DMS79 (cell line): ENCODE measurements at places on chromosomes 4 and X.
A peak's percentile ranks its signal among the peaks of the same experiment; 100 is the strongest.

- no peak for DNase-seq
These were observed 69.9 kb downstream of the ARHGAP10 start for GRCh38 chr4:147801820-147802219.

GRCh38 chr4:25563071-25563564 lies 92.5 kb upstream of the SLC34A2 start:
- peak; percentile 40 for DNase-seq

- DNase-seq: no peak
These were observed 260.6 kb upstream of the DIAPH2 start for GRCh38 chrX:96424007-96424406.

DNA sequence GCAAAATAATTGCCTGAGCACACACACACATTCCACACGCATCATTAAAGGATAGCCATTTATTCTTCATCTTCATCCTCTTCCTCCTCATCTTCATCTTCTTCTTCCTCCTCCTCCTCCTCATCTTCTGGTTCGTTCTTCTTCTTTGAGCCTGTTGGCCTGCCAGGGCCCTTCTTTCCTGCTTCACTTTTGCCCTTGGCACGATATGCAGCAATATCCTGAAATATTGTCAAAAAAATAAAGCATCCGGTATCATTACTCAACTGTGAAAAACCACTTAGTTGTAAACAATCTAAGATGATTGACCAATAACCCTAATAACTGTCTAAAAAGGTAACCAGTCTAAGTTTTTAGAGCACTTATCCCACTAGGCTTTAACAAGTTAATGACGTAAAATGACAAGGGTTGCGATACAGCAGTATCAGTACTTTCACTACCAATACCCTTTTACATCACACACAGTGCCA lies 2.1 kb downstream of the HMGB2 start:
- no peak for DNase-seq

DNA sequence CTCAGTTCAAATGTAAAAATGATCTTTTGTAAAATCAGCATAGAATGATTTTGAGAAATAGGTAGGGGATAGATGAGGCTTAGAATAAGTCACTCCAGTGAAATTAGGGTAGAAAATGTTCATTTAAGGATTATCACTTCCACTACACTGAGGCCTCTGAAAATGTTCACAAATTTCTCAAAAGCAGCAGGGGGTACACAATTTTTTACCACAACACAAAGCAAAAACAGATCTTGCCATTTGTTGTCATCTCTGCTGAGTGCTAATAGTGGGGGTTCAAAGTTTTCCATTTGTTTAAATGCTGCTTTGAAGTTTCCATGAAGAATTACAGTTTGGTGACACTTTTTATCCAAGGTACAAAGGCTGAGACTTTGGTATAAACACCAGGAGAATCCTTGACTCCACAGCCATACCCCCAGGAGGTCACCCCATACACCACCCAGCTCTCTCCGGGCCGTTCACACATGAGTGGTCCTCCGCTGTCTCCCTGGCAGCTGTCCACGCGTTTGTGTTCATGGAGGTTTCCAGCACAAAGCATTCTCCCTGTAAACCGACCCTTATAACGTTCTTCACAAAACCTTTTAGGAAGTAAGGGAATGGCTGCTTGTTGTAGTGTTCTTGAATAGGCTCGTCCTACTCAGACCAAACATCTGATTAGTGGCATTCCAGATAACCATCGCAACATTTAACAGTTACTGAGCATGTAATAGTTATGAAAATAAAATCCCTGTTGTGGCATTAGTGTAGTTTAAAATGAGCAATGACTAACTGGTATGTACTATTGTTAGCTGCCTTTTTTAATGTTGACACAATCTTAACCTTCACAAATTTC lies 71.0 kb downstream of the PRSS12 start:
- DNase-seq: peak; percentile 10

DNA sequence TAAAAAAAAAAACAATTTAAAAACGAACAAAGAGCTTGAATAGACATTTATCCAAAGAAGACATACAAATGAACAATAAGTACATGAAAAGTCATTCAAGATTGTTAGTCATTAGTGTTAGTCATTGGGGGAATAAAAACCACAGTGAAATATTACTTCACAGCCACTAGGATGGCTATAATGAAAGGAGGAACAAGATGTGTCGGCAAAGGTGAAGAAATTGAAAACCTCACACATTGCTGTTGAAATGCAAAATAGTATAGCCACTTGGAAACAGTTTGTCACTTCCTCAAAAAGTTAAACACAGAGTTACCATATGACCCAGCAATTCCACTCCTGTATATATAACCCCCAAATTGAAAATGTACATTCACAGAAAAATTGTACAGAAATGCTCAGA lies 45.2 kb upstream of the SLC39A8 start:
- no peak for DNase-seq

DNA sequence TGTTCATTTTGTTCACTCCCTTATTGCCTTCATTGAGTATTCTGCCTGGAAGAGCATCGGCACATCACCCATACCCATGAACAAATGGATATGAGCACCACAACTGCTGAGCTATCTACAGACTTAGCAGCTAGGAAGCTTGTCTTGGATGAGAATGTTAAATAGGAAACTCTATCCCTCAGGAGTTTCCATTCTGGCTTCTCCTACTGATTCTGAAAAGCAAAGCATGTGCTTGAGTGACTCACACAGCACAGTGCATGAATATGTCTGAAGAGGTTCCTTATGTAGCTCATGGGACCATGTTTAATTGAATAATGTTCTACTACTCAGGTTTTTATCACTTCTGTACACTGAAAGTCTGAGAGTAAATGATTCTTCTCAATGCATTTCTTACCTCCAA lies 57.3 kb upstream of the MXRA5 start:
- no peak for DNase-seq

DNA sequence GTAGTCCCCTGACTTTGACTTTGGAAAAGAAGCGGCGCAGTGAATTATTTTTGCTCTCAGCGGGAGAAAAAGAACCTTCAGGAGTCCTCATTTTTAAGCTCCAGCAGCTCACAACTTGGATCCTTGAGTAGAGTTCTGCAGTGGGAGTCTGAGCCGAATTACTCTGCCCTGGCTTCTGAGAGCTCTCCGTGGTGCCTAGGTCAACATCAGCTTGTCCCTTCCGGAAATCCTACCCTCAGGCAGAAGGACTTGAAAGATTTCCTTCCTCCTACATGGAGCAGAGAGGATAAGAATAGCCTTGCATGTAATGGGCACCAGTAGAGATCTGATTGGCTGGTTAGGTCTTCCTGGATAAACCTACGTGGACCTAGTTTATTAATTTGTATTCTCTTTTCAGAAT lies 549.7 kb upstream of the TENM3 start:
- DNase-seq: no peak

- DNase-seq: no peak
These were observed 14.3 kb upstream of the TMEM271 start for GRCh38 chr4:590313-590841.

DNA sequence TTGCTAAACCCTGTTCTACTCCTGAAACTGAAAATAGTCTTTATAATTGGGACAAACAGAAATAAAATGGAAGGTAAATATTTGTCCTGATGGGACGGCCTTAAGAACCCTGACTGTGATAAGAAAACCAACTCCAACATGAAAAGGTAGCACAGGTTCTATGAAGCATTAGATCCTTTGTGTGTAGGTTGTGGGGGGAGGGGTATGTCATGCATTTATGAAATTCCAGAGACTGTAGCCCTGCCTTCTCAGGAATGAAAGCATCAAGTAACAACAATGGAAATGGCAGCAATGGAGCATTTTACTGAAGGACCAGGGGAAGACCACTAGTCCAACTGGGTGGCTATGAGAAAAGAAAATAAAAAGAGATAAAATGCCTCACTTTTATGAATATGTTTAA lies 23.9 kb downstream of the CXXC4 start:
- no peak for DNase-seq

DNA sequence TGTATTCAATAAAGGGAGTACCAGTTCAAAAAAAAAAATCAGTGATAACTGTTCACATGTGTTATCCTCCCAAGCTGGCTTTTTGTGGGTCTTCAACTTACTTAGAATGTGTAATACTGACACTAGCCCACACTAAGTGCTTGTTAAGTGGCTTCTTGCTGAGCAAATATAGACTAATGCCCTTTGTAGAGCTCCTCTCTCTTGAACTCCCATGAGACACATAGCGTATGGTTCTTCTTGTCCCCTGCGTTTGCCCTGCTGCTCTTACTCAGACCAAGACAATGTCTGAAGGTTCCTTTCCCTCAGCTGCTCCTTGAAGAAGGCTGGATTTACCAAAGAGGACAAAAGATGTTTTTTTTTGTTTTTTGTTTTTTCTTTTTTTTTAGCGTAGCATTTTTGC lies 110.9 kb downstream of the FRAS1 start:
- DNase-seq: peak; percentile 71

GRCh38 chr4:80382090-80382832 lies 46.7 kb downstream of the CFAP299 start:
- DNase-seq: no peak

DNA sequence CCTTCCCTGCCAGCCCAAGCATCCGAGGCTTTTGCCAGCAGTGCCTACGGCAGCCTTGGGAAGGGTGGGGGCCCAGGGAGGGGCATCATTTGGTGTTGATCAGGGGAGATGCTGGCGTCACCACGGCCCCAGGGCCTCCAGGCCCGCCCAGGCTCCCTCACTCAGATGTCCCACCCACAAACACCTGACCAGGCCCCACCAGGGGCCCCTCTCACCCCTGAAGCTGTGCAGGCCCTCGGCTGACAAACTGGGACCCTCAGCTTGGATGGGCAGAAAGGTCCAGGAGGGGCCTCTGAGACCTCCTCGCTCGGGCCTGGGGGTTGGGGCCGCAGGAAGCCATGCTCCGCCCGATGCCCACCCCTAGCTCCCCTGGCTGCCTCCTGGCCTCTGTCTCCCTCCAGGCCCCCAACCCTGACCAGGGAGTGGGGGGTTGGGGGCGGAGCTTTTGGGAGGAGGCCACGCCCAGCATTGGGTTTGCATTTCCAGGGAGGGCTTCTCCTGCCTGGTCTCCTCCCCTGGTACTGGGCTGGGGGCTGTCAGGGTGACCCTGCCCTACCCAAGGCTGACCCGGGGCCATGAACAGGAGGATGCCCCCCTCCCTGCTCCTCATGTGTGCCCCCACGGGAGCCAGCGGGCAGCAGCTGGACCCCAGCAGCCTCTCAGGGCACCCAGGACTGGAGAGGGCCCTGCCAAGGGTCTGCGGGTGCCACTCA lies 33.4 kb upstream of the SPON2 start:
- no peak for DNase-seq

DNA sequence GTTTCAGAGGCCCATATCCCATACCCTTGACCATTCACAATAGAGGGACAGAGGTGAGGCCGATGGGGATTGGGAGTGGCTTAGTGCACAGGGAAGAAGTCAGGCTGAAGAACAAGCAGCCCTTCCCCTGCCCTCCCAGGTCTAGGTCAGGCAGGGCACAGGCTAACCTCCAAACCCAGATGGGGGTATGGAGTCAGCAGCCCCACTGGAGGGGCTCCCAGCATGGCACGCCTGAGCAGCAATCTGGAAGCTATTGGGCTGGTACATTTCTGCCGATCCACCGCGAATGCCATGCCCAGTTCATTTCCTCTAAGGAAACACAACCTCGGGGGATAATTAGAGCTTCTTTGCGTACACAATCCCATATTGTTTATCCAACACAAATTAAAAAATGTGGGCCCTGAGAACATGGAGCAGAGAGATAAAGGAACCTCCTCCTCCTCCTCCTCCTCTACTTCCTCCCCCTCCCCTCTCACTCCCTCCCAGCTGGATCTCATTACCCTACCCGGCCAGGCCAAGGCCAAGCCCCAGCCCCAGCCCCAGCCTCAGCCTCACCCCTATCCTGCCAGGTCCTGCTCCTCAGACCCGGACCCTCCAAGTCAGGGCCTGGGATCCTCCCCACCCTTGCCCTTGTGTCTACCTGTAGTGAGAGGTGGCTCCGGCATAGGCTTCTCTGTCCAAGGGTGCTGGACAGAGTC lies 83.0 kb downstream of the PJA1 start:
- no peak for DNase-seq
